Gastroesophageal sphincter (tissue), 4 donors: ENCODE measurements at places on chromosomes 3 and 15.

- no peak for ATAC-seq
Measured at GRCh38 chr15:35871812-35872211, 325.8 kb upstream of the DPH6 start.

DNA sequence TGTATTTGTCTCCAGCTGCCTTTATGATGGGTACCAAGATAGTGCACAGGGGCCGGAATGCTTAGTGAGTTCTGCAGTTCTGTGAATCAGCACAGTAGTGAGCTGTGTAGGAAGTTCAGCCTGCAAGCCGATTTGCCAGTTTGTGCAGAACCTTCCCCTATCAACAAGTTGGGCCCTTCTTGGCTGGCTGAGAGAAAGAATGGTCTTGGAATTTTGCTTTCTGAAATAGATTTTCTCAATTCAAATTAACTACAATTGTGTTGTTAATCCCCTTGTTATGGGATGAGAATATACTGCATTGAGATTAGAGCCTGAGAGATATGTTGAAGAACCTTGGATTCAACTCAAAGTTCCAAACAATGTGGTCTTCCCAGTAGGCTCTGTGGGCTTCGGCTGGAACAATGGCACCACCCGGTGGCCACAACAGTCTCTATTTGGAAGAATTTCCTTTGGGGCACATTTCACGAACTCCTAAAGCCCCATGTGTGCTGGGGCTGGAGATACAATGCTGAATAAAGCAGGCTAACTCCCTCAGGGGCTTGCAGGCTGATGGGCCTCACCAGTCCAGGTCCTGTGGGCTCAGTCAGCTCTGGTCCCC, 59.1 kb downstream of the TRIM42 start:
- ATAC-seq = peak; percentile 32

GRCh38 chr15:90232196-90232595, 1.5 kb downstream of the CIB1 start:
- ATAC-seq = no peak

DNA sequence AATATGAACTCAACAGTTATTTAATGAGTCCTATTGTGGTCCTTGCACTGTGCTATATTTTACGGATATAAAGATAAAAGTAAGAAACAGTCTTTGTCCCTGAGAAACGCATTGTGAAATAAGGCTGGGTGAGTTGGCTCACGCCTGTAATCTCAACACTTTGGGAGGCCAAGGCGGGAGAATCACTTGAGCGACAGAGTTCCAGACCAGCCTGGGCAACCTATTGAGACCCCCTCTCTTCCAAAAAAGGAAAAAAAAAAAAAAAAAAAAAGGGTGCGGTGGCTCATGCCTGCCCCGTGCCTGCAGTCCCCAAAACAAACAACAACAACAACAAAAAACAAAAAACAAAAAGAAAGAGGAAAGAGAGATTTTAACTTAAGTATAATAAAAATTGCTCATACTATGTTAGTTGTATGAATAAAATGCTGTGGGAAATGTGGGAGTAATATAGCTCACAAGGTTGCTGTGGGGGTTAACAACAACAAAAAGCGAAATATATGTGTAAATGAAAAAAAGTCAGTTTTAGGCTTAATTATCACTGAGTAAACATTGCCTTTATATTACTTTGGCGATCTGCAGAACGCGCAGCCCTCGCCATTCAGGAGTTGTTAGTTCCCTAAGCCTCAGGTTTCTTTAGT, 461 bp upstream of the FNDC3B start:
- ATAC-seq = no peak

DNA sequence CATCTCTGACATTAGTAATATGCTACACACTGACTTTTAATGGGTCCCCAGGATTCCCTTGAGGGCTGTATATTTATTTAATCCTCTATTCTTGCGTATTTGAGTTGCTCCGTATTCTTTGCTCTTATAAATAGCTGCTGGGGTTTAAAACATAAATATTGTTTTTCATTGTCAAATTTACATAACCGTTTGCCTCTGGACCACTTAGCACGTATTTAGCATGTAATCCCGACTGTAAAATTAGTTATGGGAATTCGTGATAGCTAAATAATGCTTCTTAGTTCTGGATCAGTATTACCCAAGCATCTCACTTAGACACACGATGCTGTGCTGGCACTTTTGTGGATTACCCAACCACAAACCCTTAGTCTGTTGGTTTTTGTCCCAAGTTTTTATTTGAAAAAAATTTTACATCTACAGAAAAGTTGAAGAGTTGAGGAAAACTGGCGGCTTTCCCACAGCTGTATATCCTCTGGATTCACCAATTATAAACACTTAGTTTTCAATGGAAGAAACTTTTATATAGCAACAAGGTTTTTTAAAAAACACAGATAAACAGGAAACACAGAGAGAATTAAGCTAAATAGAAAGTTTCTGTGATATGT, 296.8 kb upstream of the TPM1 start:
- no peak for ATAC-seq

GRCh38 chr15:89936051-89936785, 23.5 kb upstream of the ARPIN start:
- ATAC-seq = no peak

DNA sequence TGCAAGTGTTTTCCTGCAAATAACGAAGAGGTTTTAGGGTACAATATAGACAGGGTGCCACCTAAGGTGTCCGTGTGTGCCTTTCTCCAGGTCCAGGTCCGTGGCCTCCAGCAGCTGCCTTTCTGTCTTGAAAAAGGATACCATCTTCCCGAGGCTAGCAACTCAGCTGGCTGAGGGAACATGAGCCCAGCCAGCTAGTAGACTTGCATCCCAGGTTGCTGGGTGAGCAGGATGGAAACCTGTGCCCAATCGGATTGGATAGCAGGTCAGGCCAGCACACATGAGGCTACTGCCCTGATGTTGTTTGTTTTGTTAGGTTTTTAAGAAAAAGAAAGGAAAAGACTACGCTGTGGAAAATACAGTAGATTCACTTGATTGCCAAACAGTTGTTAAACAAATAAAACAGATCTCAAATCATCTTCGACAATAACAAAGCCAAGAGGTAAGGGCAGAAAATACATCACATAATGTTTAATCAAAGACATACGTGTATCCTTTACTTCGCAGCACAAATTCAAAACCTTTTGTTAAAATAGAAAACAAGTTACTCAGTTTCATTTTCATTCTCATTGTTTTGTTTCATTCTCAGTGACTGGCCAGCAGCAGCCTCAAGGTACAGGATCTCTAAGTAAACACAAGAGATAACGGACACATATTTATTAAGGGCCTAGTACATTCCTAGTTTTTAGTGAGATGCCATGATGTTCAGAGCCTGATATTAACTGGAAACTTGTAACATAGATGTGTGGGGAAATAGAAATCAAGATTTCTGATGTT, 661.2 kb upstream of the NR2F2 start:
- ATAC-seq = no peak

DNA sequence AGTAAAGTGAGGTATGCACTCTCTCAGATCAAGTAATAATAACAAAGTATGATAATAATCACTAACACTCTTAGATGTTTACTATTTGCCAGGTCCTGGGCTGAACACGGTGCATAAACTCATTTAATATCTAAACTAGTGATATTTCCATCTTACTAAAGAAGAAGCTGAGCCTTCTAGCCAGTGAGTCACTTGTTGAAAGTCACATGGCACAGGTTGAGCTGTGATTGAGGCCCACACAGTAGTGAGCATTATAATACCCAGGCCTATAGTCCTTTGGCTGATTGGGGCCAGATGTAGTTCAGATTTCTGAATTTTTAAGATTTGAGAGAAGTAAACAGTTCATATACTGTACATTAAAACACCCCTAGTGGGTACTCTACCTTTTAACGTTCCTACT, 93.2 kb upstream of the CCDC80 start:
- no peak for ATAC-seq

- no peak for ATAC-seq
Measured at GRCh38 chr3:5430701-5431100, 243.2 kb downstream of the EDEM1 start.

DNA sequence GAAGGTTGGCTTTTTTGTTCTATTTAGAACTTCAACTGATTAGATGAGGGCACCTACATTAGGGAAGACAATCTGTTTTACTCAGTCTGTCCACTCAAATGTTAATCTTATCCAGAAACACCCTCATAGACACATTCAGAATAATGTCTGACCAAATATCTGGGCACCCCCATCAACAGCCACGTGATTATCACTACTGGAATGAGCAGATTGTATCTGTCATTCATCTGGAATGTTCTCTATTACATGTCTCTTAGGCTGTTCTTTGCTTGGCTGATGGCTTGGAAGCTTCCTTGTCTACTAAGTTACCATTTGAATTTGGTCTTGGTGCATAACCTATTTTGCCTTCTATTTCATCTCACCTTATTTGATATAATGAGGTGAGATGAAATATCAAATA, 15.7 kb upstream of the LRRC58 start:
- no peak for ATAC-seq

DNA sequence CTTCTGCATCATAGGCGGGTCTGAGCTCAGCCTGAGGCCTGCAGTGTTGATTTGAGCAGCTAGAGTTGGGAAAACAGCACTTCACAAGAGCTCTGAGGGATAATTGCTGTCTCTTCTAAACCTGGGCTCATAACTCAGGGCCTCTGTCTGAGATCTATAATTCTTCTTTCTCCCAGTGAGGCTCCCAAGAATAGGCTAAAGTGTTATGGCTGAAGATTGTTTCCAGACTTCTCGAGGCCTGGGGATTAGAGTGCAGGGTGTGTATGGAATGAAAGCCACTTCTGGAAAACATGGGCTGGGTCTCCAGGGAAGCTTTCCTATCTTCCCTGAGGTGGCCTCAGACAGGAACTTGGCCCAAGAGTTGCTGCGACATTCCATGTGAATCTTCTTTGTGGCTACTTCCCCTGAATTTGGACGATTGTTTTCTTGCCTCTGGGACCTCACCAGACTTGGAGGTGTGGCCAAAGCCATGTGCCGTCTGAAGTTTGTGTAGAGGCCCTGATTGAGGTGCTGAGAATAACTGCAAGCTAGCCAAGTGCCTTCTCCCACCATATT, 26.5 kb downstream of the MTMR14 start:
- no peak for ATAC-seq

DNA sequence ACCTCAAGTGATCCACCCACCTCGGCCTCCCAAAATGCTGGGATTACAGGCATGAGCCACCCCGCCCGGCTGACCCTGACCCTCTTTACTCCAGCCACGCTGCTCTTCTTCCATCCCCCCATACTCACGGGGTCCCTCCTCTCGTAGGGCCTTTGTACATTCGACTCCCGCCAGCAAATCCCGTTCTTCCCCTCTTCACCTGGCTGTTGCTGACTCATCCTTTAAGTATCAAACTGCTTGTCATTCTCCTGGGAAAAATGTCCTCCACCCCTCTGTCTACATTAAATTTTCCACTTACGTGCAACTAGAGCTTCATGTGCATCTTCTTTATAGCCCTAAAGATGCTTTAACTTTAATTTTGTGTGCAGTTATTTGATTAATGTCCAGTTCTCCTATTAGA, 203.1 kb downstream of the OPA1 start:
- ATAC-seq = no peak

GRCh38 chr15:22880068-22880980, 41.9 kb downstream of the NIPA2 start:
- no peak for ATAC-seq

DNA sequence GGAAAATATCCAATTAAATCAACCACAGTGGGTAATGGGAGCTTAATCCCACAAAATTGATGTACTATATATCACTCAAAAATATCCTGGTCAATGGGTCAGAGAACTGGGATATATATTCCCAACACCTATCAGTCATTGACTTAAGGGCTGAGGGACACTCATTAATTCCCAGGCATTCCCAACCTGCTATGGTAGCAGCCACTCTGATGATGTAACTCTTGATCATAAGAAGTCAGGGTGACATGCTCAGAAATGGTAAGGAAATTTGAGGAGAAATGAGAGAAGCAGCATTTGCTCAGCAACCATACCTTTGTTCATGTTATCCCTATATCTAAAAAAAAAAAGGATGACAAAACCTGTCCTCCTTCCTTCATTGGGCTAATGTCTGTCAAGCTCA, 3.1 kb upstream of the PLOD2 start:
- no peak for ATAC-seq

- no peak for ATAC-seq
Measured at GRCh38 chr15:33440900-33441299, 130.1 kb downstream of the RYR3 start.

DNA sequence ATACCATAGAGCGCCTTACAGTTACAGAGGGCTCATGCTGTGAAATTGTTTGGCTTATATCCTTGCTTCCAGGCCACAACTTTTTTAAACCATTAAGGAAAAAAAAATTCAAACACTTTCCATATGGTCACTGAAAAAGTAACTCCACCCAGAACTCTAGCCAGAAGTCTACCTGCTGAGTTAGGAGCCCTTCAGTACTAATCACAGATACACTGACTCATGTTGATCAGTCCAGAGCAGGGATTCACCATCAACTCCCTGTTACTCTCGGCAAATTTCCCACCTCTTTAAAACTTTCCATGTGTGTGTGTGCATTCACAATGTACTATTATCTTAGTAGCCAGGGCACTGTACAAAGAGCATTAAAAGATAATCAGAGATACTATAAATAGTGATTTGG, 372.8 kb downstream of the MAGI1 start:
- ATAC-seq = no peak

DNA sequence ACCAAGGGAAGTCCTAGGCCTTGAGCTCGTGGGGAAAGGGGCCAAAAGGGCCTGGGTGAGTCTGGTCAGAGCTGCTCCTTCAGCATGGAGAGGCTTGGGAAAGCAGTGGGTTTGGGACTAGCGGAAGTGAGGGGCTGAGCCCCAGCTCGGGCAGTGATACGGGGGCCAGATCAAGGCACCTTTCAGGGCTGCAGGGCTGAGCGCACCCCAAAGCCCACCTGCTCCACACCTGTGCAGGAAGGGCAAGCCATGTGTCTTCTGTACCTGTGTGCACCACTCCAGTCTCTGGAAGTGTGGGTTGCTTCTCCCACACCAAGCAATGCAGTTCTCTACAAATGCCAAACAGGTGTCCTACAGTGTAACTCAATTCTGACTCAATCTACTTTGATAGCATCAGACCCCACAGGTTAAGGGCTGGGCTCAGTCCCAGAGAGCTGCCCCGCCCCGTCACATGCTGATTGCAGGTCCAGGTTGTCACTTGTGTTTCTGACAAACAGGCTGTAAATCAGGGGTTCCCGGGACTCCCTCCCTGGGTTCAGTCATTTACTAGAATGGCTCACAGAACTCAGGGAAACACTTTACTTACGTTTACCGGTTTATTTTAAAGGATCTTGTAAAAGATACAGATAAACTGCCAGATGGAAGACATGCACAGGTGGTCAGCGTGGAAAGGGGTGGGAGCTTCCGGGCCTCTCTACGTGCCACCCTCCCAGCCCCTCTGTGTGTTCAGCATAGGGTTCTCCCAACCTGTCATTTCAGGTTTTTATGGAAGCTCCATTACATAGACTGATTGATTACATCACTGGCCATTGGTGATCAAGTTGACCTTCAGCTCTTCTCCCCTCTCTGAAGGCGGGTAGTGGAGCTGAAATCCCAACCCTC, 28.8 kb upstream of the KLF13 start:
- no peak for ATAC-seq

DNA sequence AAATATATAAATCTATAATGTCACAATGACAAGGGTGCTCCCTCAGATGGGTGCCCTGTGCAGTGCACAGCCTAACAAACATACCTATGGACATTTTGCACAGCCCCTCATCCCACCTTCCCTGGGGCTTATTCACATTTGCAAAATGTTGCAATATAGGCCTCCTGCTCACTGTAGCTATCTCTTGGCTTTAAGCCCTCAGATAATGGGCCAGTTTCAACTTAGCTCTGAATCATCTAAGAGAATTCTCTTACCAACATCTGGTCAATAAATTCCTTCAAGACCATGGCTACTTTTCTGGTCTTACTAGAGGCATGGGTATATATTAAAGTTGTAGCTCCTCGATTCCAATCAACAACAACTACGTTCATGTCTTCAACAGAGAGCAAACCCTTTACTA, 17.9 kb downstream of the LIPH start:
- ATAC-seq = no peak
